ENCODE measurements at places on chromosomes 7 and 10. TPM values are rescaled to one million over a fixed set of nuclear protein-coding genes. Genes with fewer than 3 reads are reported as not detected.

Gene PRLHR
- total RNA-seq, result not detected

Gene SLC39A12
- not detected for total RNA-seq

Gene HOXA6
- total RNA-seq, result 0.42 TPM

Gene EBF3
- 0.14 TPM for total RNA-seq

Gene WDR86
- total RNA-seq, result not detected

Gene MYL10
- total RNA-seq, result not detected

Gene ADCY1
- 0.26 TPM for total RNA-seq

Gene AZGP1
- not detected for total RNA-seq

Gene ACSL5
- total RNA-seq, result 22.7 TPM

Gene HOXA9
- total RNA-seq, result 0.18 TPM

Gene SPDYE3
- total RNA-seq, result not detected

Gene CCDC172
- total RNA-seq, result not detected

Gene HGF
- 5.1 TPM for total RNA-seq

Gene FKBP6
- total RNA-seq, result not detected

Gene NME8
- total RNA-seq, result not detected

Gene FAM241B
- not detected for total RNA-seq

Gene PARP12
- 52.8 TPM for total RNA-seq

Gene CNTNAP2
- total RNA-seq, result not detected

Gene ICA1
- 23.8 TPM for total RNA-seq

Gene RBP3
- not detected for total RNA-seq

Gene TRIM8
- total RNA-seq, result 56.8 TPM

Gene RSBN1L
- total RNA-seq, result 10.2 TPM

Measured in pulmonary artery endothelial cell (primary cell).